ENCODE measurements at places on chromosomes 11 and 22.
A peak's percentile ranks its signal among the peaks of the same experiment; 100 is the strongest.

DNA sequence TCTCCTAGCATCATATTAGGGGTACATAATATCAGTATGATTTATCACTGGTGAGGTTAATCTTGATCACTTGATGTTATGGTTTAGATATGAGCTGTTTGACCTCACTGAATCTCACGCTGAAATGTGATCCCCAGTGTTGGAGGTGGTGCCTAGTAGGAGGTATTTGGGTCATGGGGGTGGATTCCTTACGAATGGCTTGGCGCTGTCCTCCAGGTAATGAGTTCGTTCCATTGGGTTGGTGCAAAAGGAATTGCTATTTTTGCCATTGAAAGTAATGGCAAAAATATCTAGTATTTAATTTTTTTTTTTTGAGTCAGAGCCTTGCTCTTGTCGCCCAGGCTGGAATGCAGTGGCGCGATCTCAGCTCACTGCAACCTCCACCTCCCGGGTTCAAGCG, 326.3 kb downstream of the AASDHPPT start:
- no peak for DNase-seq

DNA sequence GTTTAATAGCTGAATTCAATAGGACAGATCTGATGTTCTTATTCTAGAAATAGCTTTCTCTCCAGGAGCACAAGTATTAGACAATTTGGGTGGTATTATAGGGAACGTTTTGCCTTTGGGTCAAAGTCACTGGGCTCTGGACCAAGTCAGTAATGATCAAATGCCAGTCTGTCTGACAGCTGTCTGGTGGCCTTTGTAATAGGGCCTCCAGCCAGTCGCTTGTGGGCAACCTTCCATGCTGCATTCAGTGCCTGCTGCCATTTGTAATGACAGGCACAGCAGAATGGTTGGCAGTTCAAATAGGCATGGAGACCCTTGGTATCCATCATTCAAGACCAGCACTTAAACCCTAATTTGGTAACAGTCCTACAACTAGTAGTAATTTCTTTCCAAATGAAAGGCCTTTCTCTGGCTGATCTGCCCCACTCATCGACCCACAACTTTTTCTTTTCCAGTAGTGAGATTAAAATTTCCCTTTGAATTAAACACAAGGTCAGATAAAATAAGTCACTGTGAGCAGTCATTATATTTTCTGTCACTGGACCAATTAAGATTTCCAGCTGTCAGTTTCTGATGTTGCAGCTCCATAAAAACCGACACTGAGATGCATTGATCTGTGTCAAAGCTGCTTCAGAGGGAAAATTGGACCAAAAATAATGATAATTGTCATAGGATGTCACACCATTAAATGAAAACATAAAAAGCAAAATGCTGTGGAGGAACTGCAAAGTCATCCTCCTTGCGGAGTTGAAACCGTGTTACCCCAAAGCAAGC, 1038.1 kb downstream of the LRRC4C start:
- no peak for DNase-seq

GRCh38 chr11:68007498-68008380, 2.4 kb upstream of the ALDH3B1 start:
- no peak for DNase-seq

- DNase-seq, result no peak
Measured at GRCh38 chr11:94719876-94720275, 48.3 kb upstream of the AMOTL1 start.

GRCh38 chr11:70430671-70431574, 32.6 kb downstream of the CTTN start:
- DNase-seq, result no peak

- no peak for DNase-seq
Measured at GRCh38 chr11:2166091-2166851, 5.3 kb upstream of the INS start.

GRCh38 chr11:123377355-123377754, 52.7 kb upstream of the GRAMD1B start:
- no peak for DNase-seq

DNA sequence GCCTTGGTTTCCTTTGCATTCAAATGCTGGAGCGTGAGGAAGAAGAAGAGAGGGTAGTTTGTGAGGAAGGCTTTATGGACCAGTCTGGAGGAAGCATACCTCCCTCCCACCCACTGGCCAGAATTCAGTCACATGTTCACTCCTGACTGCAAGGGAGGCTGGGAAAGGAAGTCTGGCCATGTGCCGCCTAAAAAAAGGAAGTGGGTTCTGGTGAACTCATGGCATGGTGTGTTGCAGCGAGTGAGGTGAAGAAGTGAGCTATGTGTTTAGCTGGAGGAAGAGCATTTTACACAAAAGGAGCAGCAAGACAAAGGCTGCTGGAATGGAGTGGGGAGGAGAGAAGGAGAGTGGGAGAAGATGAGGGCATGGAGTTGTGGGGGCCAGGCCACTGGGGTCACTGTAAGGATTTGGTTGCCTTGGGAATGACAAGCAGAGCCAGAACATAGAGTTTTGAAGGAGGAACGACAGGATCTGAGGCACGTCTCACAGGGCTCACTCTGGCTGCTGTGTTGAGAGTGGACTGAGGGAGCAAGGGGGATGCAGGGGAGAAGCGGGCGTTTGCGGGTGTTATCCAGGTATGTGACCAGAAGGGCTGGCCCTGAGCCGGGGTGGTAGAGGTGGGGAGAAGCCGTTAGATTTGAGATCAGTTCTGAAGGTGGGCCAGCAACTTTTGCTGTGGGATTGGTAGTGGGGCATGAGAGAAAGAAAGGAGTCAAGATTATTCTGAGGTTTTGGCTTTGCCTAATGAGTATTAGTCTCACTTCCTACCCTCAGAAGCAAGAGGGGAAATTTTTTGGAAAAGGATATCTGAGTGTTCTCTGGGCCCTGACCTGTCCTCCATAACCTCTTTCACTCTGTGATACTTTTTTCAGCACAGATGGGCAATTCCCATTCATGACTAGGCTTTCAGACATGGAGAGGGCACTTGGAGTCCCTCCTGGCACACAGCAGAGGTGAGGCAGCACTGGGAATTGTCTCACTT, 26.4 kb downstream of the BMAL1 start:
- peak; percentile 91 for DNase-seq

GRCh38 chr11:72635933-72636332, 38.3 kb downstream of the PDE2A start:
- DNase-seq, result no peak

DNA sequence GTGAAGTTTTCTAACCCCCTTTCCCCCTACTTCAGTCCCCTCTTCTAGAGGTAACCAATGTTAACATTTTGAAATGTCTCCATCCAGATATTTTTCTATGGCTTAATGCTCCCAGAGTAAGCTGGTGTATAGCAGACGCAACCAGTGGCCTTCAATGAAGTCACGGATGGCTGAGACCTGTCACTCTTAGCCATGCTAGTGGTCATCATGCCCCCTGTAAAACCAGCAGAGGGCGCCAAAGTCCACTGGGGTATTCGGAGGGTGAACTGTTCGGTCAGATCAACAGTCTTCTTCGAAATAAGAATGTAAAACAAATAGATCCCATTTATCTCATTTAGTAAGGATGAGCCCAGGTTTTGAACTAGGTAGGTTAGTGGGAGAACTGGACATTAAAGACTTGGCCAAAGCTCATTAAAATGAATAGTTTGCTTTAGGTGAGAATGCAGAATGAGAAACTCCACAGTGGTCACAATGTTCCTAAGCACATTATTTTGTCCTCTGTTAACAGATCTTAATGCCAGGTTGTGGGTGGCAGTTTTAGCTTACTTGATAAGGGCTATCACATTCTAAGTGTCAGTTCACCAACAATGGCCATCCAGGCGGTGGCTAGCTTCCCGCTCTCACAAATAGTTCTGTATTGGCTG, 8.6 kb upstream of the MMP8 start:
- DNase-seq, result peak; percentile 74

- peak; percentile 54 for DNase-seq
Measured at GRCh38 chr11:78564490-78565467, 9.9 kb downstream of the NARS2 start.

DNA sequence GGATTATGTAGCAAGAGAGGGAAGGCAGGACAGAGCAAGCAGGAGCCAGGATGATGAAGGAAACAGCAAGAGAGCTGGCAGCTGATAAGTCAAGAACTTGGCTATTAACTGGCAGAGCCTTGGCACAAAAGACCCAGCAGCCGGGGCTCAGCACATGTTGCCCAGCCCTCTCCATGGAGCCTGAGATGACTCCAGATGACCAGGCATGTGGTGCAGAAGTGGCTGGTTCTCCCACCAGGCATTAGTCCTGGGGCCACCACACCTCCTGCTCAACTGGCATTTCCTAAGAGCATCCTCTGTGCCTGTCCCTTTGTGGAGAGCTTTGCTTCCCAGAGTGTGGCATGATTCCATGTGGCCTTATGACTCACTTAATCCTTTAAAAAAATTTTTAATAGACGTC, 522.6 kb downstream of the MN1 start:
- no peak for DNase-seq

GRCh38 chr11:104881117-104881794, 17.0 kb downstream of the CASP12 start:
- DNase-seq, result no peak
